ENCODE measurements at places on chromosomes 5 and 9.

- no peak for DNase-seq
Measured at GRCh38 chr5:1206521-1207412, 5.4 kb downstream of the SLC6A19 start.

DNA sequence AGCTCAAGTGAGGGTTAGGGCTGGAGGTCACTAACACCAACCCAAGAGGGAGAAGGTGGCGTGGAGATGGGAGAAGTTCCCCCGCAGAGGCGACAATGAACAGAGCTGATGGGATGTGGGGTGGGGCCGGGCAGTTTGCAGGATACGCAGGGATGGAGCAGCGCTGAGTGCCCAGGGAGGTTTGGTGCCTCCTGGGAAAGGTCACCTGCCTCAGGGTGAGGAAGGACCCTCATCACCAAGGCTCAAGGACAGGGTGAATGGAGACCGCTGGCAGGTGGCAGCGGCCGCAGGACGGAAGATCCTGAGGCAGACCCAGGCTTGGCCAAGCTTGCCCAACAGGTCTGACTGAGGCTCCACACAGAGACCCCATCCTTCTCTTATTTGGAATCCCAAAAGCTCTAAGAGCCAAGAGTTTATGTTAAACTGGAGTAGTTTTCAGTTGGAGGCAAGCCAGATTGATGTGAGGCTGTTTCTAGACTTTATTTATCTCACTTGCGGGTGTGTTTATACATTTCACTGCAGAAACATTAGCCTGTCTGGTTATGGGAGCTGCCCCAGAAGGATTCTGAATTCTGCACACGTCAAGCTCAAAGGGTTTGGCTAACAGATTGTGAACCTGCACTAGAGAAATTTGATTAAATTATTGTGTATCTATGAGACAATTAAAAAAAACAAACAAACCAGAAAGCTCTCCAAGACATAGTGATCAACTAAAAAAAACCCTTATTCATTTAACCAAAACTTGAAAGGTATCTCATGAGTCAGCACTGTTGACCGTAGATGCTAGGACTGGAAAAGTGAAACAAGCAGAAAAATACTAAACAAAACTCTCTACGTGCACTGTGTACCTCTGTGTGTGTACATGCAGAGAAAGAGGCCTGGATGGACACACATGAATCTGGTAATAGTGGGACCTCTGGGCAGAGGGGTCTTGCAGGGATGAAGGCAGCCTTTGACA is 146.2 kb upstream of the PHYKPL start:
- no peak for DNase-seq

DNA sequence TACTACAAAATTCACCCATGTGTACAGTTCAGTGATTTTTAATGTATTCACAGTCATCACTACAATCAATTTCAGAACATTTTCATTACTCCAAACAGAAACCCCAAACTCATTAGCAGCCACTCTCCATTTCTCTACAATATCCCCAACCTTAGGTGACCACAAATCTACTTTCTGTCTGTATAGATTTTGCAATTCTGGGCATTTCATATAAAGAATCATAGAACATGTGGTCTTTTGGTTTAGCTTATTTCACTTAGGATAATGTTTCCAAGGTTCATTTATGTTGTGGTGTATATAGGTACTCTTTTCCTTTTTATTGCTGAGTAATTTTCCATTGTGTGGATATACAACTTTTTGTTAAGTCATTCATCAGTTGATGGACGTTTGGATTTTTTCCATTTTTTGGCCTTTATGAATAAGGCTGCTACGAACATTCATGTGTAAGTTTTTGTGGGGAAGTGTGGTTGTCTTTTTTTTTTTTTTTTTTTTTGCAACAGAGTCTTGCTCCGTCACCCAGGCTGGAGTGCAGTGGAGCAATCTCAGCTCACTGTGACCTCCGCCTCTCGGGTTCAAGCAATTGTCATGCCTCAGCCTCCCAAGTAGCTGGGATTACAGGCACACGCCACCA is 54.5 kb downstream of the DOCK8 start:
- no peak for DNase-seq

DNA sequence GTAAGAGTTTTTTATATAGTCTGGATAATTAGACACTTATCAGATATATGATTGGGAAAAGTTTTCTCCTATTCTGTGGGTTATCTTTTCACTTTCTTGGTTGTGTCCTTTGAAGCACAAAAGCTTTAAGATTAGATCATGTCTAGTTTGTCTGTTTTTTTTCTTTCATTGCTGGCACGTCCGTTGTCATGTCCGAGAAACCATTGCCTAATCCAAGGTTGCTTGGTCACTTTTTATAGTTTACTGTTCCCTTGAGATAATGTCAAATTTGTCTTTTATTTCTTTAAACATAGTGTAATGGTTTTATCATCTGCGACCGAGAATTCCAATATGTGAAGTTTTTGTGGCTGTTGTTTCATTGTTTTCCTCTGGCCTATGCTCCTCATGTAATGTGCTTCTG is 28.8 kb downstream of the GARNL3 start:
- no peak for DNase-seq

GRCh38 chr5:19891658-19892057 is 96.3 kb downstream of the CDH18 start:
- peak; percentile 82 for DNase-seq

GRCh38 chr5:133368916-133369783 is 243.2 kb downstream of the FSTL4 start:
- no peak for DNase-seq
